ENCODE measurements at places on chromosomes 3 and 15.

- DNase-seq = no peak
Observed at GRCh38 chr15:70561885-70562284, 201.5 kb downstream of the UACA start.

DNA sequence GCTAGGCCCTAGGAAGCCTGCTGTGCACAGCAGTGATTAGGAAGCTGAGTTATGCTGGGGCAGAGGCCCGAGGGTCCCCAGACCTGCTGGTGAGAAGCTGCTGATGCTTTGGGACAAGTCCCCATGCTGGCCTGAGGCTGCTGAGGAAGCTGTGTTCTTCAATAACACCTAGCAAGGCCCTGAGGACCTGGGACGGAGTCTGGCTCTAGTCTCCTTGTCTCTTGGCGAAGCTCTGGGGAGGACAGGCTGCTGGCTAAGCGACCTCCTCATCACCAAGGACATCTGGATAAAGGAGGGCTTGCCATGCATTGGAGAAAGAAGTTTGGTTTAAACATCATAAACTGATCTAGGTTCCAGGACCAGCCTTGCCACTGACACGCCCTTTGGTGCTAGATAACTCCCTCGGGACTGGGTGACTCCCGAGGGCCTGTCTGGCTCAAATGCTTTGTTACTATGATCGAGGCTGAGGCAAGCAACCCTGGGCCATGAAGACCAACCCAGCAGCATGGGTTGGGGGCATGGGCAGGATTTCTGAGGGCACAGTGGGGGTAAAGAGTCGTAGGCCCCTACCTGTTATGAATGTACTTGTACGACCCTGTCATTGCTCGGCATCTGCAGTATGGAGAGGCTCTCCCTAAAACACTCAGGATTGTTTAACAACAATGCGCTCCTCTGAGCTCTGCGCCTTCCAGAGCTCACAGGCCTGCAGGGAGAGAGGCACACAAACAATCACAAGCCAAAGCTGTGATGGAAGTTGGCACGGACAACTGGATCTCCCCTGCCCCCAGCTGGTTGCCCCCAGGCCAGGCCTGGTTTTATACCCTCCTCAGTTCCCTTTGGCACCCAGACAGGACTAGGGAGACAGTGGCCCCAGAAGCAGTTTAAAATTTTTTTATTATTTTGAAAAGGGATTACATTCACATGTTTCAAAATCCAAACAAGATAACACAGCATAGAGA is 64.4 kb downstream of the LINGO1 start:
- no peak for DNase-seq

- no peak for DNase-seq
Observed at GRCh38 chr15:88509964-88510363, 36.5 kb downstream of the DET1 start.

DNA sequence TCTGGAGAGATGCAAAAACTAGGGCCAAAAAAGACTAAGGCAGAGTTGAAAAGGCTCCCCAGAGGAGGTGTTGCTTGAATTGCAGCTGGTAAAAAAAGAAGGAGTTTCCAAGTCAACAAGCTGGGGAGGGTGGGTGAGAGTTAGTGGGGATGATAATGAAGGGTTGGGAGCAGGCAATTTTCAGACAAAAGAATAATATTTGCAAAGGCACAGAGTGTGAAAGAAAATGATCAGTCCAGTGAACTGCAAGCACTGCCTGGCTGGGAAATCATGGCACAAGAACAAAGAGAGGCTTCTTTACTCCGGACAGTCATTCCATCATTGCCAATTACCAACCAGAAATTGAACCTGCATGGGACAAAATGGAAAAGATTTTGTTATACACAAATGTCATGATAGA is 42.2 kb downstream of the C3orf85 start:
- no peak for DNase-seq

GRCh38 chr3:159432682-159433340 is 555.8 kb upstream of the IL12A start:
- DNase-seq = no peak

DNA sequence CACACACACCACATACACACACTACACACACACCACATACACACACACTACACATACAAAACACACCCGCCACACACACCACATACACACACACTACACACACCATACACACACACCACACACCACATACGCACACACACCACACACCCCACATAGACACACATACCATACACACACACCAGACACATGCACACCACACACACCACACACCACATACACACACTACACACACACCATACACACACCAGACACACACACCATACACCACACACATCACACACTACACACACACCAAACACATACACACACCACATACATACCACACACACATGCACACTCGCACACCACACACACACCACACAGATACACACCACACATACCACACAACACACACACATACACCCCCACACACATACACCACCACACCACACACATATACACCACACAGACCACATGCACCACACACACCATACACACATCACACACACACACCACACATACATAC is 26.3 kb downstream of the CPN2 start:
- no peak for DNase-seq

DNA sequence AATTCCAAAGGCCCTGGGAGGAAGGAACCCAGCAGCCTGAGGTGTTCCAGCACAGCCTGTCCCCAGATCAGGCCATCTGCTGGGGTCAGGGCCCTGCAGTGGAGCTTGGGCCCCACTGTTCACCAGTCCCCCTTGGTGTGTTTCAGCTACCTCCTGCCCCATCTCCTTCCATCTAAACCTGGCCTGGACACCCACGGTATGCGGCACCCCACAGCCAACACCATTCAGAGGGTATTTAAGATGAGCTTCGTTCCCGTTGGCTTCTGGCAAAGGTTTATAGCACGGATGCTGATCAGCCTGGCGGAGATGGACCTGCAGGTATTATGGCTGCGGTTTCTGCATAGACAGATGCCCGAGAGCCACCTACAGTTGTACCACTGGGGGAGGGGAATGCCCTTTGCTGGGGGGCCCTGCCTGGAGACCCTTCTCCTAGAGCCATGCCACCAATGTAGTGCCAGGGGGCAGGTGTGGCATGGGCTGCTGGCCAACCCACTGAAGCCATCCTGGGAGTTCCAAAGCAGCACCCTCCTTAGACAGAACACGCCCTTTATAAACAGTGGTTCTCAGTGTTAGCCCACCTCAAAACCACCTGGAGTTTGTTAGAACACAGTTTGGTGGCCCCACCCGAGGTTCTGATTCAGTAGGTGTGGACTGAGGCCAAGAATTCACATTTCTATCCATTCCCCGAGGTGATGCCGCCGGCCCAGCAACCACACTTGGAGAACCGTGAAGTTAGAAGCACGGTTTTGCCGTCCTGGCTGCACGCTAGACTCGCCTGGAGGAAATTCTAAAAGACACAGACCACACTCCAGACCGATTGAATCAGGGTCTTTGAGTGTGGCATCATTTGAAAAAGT is 126.9 kb downstream of the LRRK1 start:
- no peak for DNase-seq
